ENCODE measurements at places on chromosomes 5 and 9.

- no peaks in the 10 kb centered on the region for H3K4me1 ChIP-seq
- no peak overlapping the region for H3K27ac ChIP-seq
- no peak for DNase-seq
- no peaks in the 10 kb centered on the region for H3K36me3 ChIP-seq
- H3K27me3 ChIP-seq, result no peaks in the 10 kb centered on the region
Measured at GRCh38 chr5:8391911-8392310, 523.0 kb downstream of the MTRR start.

- H3K27ac ChIP-seq, result no peak overlapping the region
- H3K27me3 ChIP-seq, result no peaks in the 10 kb centered on the region
- H3K4me1 ChIP-seq, result peaks cover 10% of the 10 kb centered on the region
- peak; percentile 31 for DNase-seq
Measured at GRCh38 chr9:107782381-107782780, 292.8 kb upstream of the KLF4 start.

- DNase-seq, result no peak
- H3K4me1 ChIP-seq, result no peaks in the 10 kb centered on the region
- no peak overlapping the region for H3K27ac ChIP-seq
- H3K36me3 ChIP-seq, result no peaks in the 10 kb centered on the region
- H3K27me3 ChIP-seq, result no peaks in the 10 kb centered on the region
- no peak overlapping the region for H3K4me3 ChIP-seq
Measured at GRCh38 chr9:3035579-3036332, 191.9 kb upstream of the PUM3 start.

GRCh38 chr5:24547132-24547531 is 97.6 kb downstream of the CDH10 start:
- H3K36me3 ChIP-seq, result no peaks in the 10 kb centered on the region
- no peak overlapping the region for H3K27ac ChIP-seq
- no peak overlapping the region for H3K4me3 ChIP-seq
- no peaks in the 10 kb centered on the region for H3K4me1 ChIP-seq
- H3K27me3 ChIP-seq, result no peaks in the 10 kb centered on the region
- no peak for DNase-seq

DNA sequence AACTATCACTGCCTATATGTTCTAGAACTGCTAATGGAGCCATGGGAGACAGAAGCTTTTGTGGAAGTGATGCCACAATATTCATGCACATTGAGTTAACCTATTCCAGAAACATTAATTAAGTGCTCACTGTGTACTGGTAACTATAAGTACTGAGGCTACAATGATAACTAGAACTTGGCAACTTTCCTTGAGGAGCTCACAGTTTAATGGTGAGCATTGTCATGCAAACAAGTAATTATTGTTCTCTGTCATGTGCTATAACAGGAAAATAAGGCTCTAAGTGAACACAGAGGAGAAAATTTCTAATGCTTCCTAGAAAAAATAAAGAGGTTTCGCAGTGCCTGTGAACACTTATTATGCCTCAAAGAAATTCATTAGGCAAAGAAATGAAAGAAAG is 142.2 kb downstream of the BAAT start:
- no peaks in the 10 kb centered on the region for H3K36me3 ChIP-seq
- H3K27me3 ChIP-seq, result no peaks in the 10 kb centered on the region
- no peak overlapping the region for H3K4me3 ChIP-seq
